ENCODE measurements at places on chromosomes 5 and 9.

- no peak for DNase-seq
Measured at GRCh38 chr9:4883326-4883873, 90.7 kb downstream of the RCL1 start.

- DNase-seq = no peak
Measured at GRCh38 chr9:112093147-112093869, 81.8 kb downstream of the SUSD1 start.

GRCh38 chr9:136373300-136374182 is at the start of gene CARD9:
TSS of gene CARD9 (minus strand) at chr9:136373669. CDS start at chr9:136372078, 1,591 bp downstream.
- DNase-seq = no peak

DNA sequence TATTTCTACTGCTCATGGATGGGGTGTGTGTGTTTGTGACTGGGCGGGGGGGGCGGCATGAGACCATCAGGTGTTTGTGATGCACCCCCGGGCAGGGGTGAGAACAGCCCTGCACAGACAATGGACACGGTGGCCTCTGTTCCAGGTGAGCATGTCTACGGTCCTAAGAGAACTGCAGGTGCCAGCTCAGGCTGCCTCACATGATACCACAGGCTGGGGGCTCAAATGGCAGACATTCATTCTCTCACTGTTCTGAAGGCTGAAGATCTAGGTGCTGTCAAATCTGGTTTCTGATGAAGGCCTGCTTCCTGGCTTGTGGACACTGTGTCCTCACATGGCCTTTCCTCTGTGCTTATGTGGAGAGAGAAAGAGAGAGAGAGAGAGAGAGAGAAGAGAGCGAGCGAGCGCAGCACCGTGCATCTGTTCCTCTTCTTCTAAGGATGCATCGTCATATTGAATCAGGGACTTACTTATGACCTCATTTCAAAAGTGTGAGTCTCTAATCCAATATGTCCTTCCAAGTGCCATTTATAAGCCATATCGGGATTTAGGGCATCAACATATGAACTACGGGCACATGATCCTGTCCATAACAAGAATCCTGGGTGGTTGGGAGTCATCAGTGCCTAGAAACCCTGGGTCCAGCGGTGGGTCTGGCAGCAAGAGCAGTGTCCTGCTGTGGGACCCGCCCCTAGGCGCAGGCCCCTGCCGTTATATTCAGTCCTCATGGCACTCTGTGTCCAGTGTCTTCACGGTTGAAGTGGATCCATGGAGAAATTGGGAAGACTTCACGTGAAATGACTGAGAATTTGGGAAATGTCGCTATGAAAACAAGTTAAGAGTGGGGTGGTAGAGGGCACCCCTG is 42.5 kb downstream of the NXNL2 start:
- DNase-seq = no peak

DNA sequence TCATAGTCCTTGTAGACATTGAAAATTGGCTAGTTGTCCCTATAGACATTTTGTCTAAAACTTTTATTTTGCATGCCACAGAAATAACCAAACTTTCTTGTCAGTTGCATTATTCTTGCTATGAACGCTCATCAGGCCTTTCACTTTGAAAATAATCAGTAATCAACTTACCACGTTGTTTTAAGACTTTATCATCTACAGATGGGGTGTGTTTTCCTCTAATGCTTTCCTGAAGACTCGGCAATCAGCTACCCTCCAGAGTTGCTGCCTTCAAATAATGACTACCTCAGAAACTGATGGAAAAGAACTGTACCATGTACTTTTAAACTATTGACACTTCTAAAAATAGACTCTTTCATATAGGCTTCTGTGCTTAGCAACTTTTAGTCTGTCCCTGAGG is 33.5 kb upstream of the HSPB3 start:
- DNase-seq = no peak

- no peak for DNase-seq
Measured at GRCh38 chr5:150066901-150067396, 19.4 kb downstream of the CSF1R start.
